ENCODE measurements at places on chromosomes 4 and X.
A peak's percentile ranks its signal among the peaks of the same experiment; 100 is the strongest.

DNA sequence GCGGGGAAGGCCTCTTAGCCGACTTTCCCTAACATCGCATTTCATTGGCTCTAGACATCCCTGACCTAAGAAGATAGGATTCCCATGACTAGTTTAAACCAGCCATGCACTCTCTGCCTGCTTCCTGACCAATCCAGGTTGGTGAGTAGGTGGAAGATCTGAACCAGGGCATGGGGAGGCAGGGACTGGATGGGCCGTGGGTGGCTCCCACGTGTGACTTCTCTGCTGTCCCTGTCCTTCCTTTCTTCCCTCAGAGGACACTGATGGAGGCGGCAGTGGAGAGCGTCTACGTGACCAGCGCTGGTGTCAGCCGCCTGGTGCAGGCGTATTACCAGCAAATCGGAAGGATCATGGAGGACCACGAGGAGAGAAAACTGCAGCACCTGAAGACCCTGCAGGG, 90.7 kb downstream of the EVC start:
- DNase-seq: no peak
- H3K4me1 ChIP-seq: no peaks in the 10 kb centered on the region

DNA sequence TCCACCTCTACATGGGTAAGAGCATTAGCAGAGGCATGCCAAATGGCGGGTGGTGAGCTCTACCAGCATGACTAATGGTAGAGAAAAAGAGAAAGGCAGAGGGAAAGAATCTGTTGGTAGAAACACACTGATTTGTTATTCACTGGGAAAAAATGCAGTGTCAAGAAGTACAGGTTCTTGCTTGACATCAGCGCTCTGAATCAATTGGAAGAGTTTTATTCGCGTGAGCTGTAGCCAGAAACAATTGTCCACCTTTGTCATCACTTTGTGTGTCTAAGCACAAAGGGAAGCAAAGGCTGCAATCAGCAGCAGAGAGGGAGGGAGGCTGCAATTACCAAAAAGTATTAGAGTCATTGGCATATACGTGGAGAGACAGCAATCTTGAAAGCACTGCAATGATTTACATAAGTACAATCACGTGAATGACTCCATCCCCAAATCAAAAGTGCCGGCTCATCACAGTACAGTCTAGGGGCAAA, 67.7 kb upstream of the HS3ST1 start:
- H3K27me3 ChIP-seq: no peaks in the 10 kb centered on the region
- no peaks in the 10 kb centered on the region for H3K36me3 ChIP-seq
- DNase-seq: peak; percentile 85
- H3K4me3 ChIP-seq: no peak overlapping the region
- H3K4me1 ChIP-seq: peaks cover 36% of the 10 kb centered on the region

DNA sequence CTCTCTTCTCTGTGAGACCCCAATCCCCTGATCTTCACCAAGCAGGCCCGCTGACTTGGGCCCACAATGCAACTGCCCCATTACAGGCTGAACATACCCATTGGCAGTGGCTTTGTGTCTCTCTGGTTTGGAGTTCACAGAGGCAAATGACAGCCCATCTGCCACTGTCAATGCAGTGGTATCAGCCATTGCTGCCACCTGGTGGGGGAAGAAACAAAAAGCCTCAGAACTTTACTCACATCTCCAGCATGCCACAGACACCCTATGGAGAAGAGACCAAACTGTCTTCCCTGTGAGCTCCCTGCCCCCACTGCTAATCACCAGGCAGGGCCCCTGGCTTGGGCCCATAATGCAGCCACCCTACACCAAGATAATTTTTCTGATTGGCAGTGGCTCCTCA, 729.3 kb upstream of the ACTRT1 start:
- no peaks in the 10 kb centered on the region for H3K4me1 ChIP-seq
- H3K4me3 ChIP-seq: no peak overlapping the region
- H3K27ac ChIP-seq: no peak overlapping the region
- no peaks in the 10 kb centered on the region for H3K36me3 ChIP-seq

DNA sequence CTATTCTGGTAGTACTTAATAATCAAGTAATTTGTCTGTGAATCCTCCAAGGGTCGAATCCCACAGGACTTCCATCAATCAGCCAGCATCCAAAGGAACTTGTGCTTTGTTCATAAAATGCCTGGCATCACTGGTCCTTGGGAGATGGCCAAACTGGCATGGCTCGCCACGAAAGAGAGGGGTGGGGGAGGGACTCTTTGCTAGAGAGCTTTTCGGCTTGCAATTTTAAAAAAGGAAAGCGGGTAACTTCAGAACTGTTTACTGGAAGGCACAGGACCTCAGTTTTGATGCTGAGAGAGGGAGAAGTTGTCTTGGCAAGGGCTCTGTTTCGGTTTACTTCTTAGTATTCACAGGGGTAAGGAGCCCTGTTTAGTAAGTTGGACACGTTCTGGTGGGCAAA, 79.4 kb upstream of the FHL1 start:
- H3K4me3 ChIP-seq: no peak overlapping the region
- H3K36me3 ChIP-seq: no peaks in the 10 kb centered on the region
- DNase-seq: no peak
- no peak overlapping the region for H3K27ac ChIP-seq
- H3K4me1 ChIP-seq: no peaks in the 10 kb centered on the region
- peaks cover 3% of the 10 kb centered on the region for H3K27me3 ChIP-seq

GRCh38 chrX:17913801-17914200, 52.7 kb upstream of the RAI2 start:
- H3K4me3 ChIP-seq: no peak overlapping the region
- no peak overlapping the region for H3K27ac ChIP-seq
- DNase-seq: no peak
- peaks cover 4% of the 10 kb centered on the region for H3K27me3 ChIP-seq
- H3K4me1 ChIP-seq: no peaks in the 10 kb centered on the region
- H3K36me3 ChIP-seq: no peaks in the 10 kb centered on the region

DNA sequence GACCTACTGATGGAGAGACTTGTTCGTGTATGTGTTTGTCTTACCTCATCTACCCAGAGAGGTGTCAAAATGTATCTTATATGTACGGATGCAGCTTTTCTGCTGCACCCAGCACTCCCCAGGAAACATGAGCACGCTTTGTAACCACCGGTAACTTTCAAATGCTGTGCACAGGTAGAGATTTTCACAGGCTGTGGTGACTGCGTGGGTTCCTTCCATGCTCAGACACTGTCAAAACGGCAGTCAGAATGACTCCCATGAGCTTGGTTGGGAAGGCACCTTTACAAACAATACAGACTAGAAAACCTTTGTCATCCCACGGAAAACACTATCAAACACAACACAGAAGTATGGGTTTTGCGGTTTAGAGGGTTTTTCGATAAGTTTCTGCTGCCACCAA, 28.2 kb downstream of the F11 start:
- DNase-seq: no peak
- H3K4me1 ChIP-seq: no peaks in the 10 kb centered on the region
- H3K4me3 ChIP-seq: no peak overlapping the region

GRCh38 chr4:38610966-38611431, 53.0 kb upstream of the KLF3 start:
- no peak overlapping the region for H3K27ac ChIP-seq
- DNase-seq: no peak
- no peaks in the 10 kb centered on the region for H3K27me3 ChIP-seq
- H3K4me1 ChIP-seq: peaks cover 11% of the 10 kb centered on the region
- no peak overlapping the region for H3K4me3 ChIP-seq

GRCh38 chrX:7927259-7928167, at the start of gene PNPLA4:
TSS of gene PNPLA4 (minus strand) at chrX:7927413. CDS start at chrX:7926119, 1,294 bp downstream.
- H3K27me3 ChIP-seq: no peaks in the 10 kb centered on the region
- DNase-seq: peak; percentile 23
- peak within 1 kb of the TSS; percentile 80 for H3K27ac ChIP-seq
- peaks cover 11% of the 10 kb centered on the region for H3K4me1 ChIP-seq

- peaks cover 6% of the 10 kb centered on the region for H3K36me3 ChIP-seq
- H3K27me3 ChIP-seq: no peaks in the 10 kb centered on the region
- no peak overlapping the region for H3K27ac ChIP-seq
- no peaks in the 10 kb centered on the region for H3K4me1 ChIP-seq
These were observed 6.6 kb upstream of the KCND1 start for GRCh38 chrX:48978226-48978625.

GRCh38 chr4:56627985-56628384, 53.1 kb downstream of the HOPX start:
- H3K4me3 ChIP-seq: no peak overlapping the region
- no peaks in the 10 kb centered on the region for H3K36me3 ChIP-seq
- H3K27me3 ChIP-seq: no peaks in the 10 kb centered on the region
- DNase-seq: no peak
- H3K27ac ChIP-seq: no peak overlapping the region
- H3K4me1 ChIP-seq: peaks cover 17% of the 10 kb centered on the region

DNA sequence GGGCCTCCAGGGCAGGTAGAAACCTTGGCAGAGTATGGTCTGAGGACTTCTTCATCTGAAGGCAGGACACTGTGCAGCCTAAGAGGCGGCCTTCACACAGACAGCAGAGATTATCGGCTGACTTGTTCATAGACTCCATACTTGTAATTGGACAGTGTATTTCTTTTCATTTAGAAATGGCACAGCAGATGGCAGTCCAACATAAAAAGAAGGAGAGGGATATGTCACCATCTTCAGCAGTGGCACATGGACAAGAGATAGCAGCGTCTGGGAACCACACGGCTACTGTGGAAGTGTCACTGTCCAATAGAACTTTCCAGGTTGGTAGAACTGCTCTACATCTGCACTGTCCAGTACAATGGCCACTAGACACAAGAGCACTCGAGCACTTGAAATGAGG, 21.7 kb upstream of the GEMIN8 start:
- H3K4me3 ChIP-seq: no peak overlapping the region
- no peak overlapping the region for H3K27ac ChIP-seq
- no peaks in the 10 kb centered on the region for H3K4me1 ChIP-seq
- peaks cover 7% of the 10 kb centered on the region for H3K27me3 ChIP-seq
- no peaks in the 10 kb centered on the region for H3K36me3 ChIP-seq
- DNase-seq: no peak

DNA sequence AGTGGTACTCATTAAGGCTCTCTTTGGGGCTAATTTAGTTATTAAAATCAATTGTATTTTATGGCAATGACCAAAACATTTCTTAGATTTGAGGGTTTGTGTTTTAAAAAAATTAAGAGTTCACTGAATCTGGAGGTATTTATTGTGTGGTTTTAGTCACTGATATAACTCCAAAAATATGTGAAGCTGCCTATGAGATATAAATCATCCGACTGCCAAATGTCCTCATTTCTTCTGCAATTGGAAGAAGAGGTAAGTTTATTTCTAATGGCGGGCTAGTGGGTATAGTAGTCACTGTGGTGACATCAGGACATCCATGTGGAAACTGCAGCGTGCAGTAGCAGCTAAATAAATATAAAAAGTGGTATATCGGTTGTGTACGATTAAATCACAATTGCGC, 205.5 kb downstream of the MID1 start:
- no peaks in the 10 kb centered on the region for H3K27me3 ChIP-seq
- H3K4me3 ChIP-seq: no peak overlapping the region
- H3K4me1 ChIP-seq: no peaks in the 10 kb centered on the region
- no peaks in the 10 kb centered on the region for H3K36me3 ChIP-seq
- no peak overlapping the region for H3K27ac ChIP-seq
- no peak for DNase-seq

DNA sequence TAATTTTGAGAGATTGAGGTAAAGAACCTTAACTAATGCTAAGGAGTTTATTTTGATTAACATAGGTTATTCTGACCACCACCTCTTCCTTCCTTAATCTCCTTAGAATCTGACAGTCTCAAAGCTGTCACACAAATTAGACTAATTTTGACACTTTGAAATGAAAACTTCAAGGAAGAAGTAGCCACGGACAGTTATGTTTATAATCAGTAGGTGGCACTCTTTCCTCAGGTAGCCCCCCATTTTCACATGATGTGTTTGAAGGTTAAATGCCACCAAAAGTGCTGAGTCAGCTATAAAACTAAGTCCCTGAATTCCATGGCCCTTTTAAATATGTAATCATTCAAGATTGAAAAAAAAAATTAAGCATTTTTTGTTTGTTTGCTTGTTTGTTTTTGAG, 22.4 kb downstream of the TMEM33 start:
- no peaks in the 10 kb centered on the region for H3K4me1 ChIP-seq
- DNase-seq: no peak
- no peak overlapping the region for H3K4me3 ChIP-seq
- no peaks in the 10 kb centered on the region for H3K27me3 ChIP-seq

GRCh38 chr4:178316211-178316610, 874.0 kb upstream of the AGA start:
- no peaks in the 10 kb centered on the region for H3K36me3 ChIP-seq
- H3K4me1 ChIP-seq: no peaks in the 10 kb centered on the region
- no peaks in the 10 kb centered on the region for H3K27me3 ChIP-seq
- H3K4me3 ChIP-seq: no peak overlapping the region
- no peak overlapping the region for H3K27ac ChIP-seq

Measured in keratinocyte (primary cell).